ENCODE measurements at places on chromosomes 4 and X. TPM values are rescaled to one million over a fixed set of nuclear protein-coding genes. Genes with fewer than 3 reads are reported as not detected.

The SPANXB1 gene
- total RNA-seq = not detected

GRCh38 chr4:162837241-162837640, 329.4 kb downstream of the NAF1 start:
- H3K27me3 ChIP-seq = peaks cover 4% of the 10 kb centered on the region
- no peak for DNase-seq
- H3K27ac ChIP-seq = no peak overlapping the region
- H3K36me3 ChIP-seq = no peaks in the 10 kb centered on the region

The MAGED4B gene
- total RNA-seq = 131 TPM

GRCh38 chr4:77154065-77154464, 2.9 kb upstream of the CCNG2 start:
- no peaks in the 10 kb centered on the region for H3K36me3 ChIP-seq
- no peaks in the 10 kb centered on the region for H3K27me3 ChIP-seq
- H3K4me3 ChIP-seq = no peak overlapping the region

GRCh38 chrX:118976599-118977340, 2.4 kb downstream of the LONRF3 start:
- H3K4me1 ChIP-seq = peaks cover 9% of the 10 kb centered on the region
- no peak overlapping the region for H3K27ac ChIP-seq
- H3K4me3 ChIP-seq = peak overlapping the region; percentile 50
- no peaks in the 10 kb centered on the region for H3K36me3 ChIP-seq
- no peak for DNase-seq
- peaks cover 24% of the 10 kb centered on the region for H3K27me3 ChIP-seq

DNA sequence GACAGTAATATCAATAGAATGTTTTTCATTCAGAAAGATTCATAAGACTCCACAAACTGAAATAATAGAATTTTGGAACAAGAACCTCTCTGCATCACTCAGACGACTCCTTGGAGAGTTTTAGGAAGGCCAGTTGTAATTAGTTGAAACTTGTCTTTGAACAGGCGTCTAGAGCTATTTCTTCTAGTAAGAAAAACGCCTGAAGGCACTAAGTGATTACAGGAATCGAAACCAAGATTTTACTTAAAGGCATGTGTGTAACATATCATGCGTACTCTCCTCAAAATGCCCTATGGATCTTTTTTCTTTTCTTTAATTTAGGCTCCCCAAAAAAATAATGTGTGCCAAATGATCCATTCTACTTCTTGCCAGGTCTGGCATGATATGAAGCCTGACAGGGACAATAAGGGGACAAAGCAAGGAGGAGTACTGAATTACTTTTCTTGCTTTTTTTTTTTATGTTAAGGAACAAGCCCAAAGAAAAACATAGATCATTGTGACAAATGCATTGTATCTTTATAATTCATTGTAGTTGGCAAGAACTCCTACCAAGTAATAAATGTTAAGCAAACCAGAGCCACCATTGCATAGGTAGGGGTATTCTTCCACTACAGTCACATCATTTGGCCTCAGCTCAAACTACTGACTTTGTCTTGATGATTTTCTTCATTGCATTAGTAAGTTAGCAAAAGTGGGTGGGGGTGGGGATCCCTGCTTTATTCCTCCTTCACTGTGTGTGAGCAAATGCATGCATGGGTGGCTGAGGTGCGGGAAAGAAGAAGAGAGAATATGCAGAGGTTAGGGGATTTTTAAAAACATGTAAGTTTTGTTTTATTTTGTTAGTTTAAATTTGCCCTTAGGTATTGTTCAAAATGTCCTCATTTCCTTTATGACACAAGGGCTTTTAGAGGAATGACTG, 79.9 kb upstream of the ATOH1 start:
- no peak overlapping the region for H3K4me3 ChIP-seq
- H3K36me3 ChIP-seq = no peaks in the 10 kb centered on the region
- no peak overlapping the region for H3K27ac ChIP-seq
- H3K4me1 ChIP-seq = peaks cover 4% of the 10 kb centered on the region
- peaks cover 9% of the 10 kb centered on the region for H3K27me3 ChIP-seq

GRCh38 chr4:61783050-61783449, 582.9 kb downstream of the ADGRL3 start:
- peaks cover 6% of the 10 kb centered on the region for H3K4me1 ChIP-seq
- DNase-seq = no peak
- no peaks in the 10 kb centered on the region for H3K27me3 ChIP-seq
- no peak overlapping the region for H3K4me3 ChIP-seq

DNA sequence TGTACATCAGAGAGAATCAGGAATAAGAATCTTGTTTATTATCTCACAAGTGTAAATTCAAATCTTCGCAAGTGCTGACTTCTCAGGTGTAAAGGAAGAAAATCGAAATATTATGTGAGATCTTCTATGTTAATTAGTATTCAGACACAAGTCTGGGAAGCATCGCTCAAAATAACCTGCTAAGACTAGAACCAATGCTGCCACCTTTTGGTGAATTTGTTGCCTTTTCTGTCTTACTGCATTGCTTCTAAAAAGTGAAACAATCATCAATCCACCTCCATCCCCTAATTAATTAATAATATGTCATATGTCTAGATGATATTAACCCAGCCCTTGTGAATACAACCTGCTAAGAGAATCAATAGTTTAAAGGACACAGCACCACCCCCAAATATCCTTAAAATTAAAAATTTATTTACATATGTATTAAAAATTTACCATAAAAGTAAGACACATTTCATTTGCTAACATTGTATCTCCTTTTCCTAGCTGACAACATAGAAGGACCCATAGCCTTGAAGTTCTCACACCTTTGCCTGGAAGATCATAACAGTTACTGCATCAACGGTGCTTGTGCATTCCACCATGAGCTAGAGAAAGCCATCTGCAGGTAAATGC, 3.5 kb downstream of the EPGN start:
- no peaks in the 10 kb centered on the region for H3K27me3 ChIP-seq
- H3K4me1 ChIP-seq = peaks cover 8% of the 10 kb centered on the region
- DNase-seq = no peak

The UBA6 gene
- total RNA-seq = 59.6 TPM

GRCh38 chrX:136268051-136269048, 17.1 kb upstream of the MAP7D3 start:
- no peaks in the 10 kb centered on the region for H3K36me3 ChIP-seq
- H3K4me1 ChIP-seq = peaks cover 11% of the 10 kb centered on the region
- H3K27me3 ChIP-seq = no peaks in the 10 kb centered on the region
- H3K4me3 ChIP-seq = no peak overlapping the region
- H3K27ac ChIP-seq = peak overlapping the region; percentile 42

- H3K4me3 ChIP-seq = no peak overlapping the region
- H3K27ac ChIP-seq = no peak overlapping the region
- H3K27me3 ChIP-seq = no peaks in the 10 kb centered on the region
- peaks cover 2% of the 10 kb centered on the region for H3K4me1 ChIP-seq
- H3K36me3 ChIP-seq = no peaks in the 10 kb centered on the region
Observed at GRCh38 chrX:102835504-102836146, 101.4 kb upstream of the RAB40AL start.

The FMR1NB gene
- total RNA-seq = not detected

DNA sequence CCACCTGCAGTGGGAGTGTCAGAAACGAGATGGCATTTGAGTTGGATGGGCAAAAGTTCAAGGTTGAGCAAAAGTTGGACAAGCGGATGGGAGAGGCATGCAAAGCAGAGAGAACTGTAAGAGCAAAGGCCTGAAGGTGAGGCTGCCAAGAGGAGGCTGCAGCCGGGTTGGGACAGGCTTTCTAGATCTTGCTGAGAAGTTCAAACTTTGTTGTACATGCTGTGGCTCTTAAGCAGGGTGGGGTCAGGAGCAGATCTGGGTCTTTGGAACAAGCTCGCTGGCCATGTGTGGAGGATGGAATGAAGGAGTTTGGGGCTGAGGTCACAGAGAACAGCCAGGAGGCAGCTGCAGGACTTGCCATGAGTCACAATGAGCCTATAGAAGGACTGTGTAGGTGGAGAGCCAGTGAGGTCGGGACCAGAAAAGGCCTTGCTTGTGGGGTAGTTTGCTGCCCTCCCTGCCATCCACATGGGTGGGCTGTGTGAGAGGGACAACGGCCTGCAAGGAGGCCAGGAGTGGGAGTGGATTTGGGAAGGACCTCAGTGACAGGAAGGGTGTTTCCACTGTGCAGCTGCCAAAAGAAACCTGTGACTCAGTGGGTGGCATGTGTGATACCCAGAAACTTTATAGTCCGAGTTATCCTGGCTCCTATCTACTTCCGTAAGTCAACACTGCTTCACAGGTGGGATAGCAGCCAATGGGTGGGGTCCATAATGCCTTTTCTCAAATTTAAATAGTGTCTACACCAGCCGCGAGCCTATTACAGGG, 210.4 kb downstream of the MID1IP1 start:
- DNase-seq = no peak
- no peaks in the 10 kb centered on the region for H3K4me1 ChIP-seq
- no peak overlapping the region for H3K4me3 ChIP-seq
- no peaks in the 10 kb centered on the region for H3K36me3 ChIP-seq
- H3K27me3 ChIP-seq = no peaks in the 10 kb centered on the region

The ADAMTS3 gene
- total RNA-seq = 0.94 TPM

DNA sequence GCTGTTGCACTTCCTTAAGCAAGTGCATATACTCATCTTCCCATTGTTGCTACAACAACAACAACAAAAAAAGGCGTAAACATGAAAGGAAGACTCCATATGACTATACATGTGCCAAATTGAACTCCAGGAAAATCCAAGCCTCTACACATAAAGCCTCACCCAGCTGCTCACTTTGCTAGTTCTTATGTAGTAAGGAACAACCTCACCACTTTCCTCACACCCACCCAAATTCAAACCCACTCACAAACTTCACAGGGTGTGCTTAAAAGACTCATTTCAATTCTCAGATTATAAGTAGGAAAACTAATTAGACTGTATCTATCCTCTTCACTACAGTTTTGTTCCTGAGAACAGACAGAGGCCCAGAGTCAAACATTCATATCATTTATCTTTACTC, 671.1 kb upstream of the INTU start:
- peaks cover 11% of the 10 kb centered on the region for H3K4me1 ChIP-seq
- H3K27ac ChIP-seq = no peak overlapping the region
- H3K27me3 ChIP-seq = no peaks in the 10 kb centered on the region
- no peak overlapping the region for H3K4me3 ChIP-seq
- DNase-seq = no peak

The RTL5 gene
- 19.5 TPM for total RNA-seq

The ARAP2 gene
- total RNA-seq = 2.4 TPM

GRCh38 chr4:118032691-118033090, 1.6 kb upstream of the NDST3 start:
- H3K36me3 ChIP-seq = no peaks in the 10 kb centered on the region
- H3K27me3 ChIP-seq = peaks cover 10% of the 10 kb centered on the region
- no peak for DNase-seq
- peaks cover 16% of the 10 kb centered on the region for H3K4me1 ChIP-seq
- H3K4me3 ChIP-seq = peak overlapping the region; percentile 81

The POU4F2 gene
- total RNA-seq = not detected

DNA sequence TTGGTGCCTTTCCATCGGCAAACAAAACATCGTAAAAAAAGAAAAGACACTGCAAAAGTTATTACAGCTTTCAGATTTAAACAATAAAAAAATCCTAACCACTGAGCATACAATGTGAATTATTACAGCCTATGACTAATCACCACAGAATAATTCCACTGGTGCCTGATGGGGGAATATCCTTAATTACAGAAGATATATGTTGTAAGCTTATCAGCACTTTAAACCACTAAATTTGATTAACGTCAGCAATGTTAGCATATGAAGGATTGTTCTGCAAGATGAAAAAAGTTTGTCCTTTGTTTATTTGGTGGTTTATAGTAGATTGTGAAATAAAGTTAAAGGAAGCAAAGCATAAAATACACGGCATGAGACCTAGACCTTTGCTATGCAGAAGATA, 210.2 kb upstream of the ADAMTS3 start:
- H3K27ac ChIP-seq = no peak overlapping the region
- no peaks in the 10 kb centered on the region for H3K4me1 ChIP-seq
- no peak overlapping the region for H3K4me3 ChIP-seq
- H3K36me3 ChIP-seq = no peaks in the 10 kb centered on the region
- DNase-seq = no peak
- H3K27me3 ChIP-seq = peaks cover 16% of the 10 kb centered on the region

The SYTL5 gene
- total RNA-seq = 2.5 TPM

The TRPC3 gene
- total RNA-seq = 0.24 TPM

The COX18 gene
- total RNA-seq = 16.7 TPM

GRCh38 chrX:71871367-71871766, 39.3 kb upstream of the NHSL2 start:
- no peak for DNase-seq
- H3K4me3 ChIP-seq = no peak overlapping the region
- no peaks in the 10 kb centered on the region for H3K36me3 ChIP-seq
- no peak overlapping the region for H3K27ac ChIP-seq
- H3K27me3 ChIP-seq = no peaks in the 10 kb centered on the region

The SULT1E1 gene
- 5.1 TPM for total RNA-seq

DNA sequence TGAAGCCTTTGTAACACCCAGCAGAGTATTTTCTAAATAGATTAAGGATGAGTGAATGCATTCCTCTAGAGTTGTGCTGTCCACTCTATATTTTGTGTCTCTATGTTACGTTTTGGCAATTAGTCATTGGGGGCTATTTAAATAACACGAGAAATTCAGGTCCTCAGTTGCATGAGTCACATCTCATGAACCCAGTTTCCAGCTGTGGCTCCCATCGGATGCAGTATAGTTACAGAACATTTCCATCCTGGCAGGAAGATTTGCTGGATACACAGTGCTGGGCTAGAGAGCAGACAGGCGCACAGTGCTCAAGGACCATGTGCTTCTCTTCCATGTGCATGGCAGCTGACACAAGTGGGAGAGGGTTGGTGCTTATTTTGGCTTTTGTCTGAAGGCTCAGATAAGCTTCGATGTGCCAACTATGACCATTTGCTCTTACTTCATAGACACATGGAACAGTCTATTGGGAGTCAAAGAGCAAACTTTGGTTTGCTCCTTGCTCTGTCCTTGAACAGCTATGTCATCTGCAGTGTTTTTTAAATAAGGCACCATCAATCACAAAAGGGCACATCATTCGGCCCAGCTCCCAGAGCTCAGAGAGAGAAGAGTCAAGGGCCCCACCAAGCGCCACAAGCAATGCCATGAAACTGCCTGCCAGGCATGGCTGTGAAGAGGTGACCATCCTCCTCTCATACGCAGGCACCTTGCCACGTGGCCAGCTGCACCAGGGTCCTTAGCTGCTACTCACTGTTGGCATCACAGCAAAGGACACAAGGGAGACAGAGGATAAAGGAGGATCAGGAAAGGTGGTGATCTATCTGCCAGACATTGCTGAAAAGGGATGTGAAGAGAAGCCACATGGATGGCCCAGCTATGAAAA, 8.1 kb upstream of the STS start:
- peaks cover 3% of the 10 kb centered on the region for H3K36me3 ChIP-seq
- no peak for DNase-seq
- peak overlapping the region; percentile 16 for H3K27ac ChIP-seq

- DNase-seq = no peak
- no peaks in the 10 kb centered on the region for H3K4me1 ChIP-seq
- no peaks in the 10 kb centered on the region for H3K27me3 ChIP-seq
- H3K4me3 ChIP-seq = no peak overlapping the region
- no peaks in the 10 kb centered on the region for H3K36me3 ChIP-seq
Observed at GRCh38 chr4:189445613-189446012, 495.1 kb upstream of the FRG1 start.
